GOT3 (cell line): ENCODE measurements at places on chromosomes 6 and 20.

- no peak for DNase-seq
Measured at GRCh38 chr6:157877573-157878438, 54.8 kb downstream of the SNX9 start.

- DNase-seq: peak; percentile 55
Measured at GRCh38 chr20:51563486-51564332, 21.2 kb upstream of the NFATC2 start.

GRCh38 chr6:33610779-33611732 lies 10.1 kb upstream of the ITPR3 start:
- DNase-seq: no peak

DNA sequence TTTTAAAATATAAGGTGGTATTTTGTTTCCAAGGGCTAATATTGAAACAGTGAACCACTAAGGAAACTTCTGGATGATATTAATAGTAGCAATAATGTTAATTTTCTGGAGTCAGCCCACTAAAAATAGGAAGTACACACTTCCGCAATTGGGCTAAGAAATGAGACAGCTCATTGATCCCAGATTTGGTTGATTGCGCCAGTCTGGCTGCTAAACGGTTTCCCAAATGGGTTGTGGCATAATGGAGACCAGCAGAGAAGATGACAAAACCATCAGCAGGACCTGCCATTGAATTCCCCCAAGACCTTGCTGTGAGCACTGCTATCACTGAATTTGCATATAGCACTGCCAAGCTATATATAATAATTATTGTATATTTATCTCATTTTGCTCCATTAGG lies 71.2 kb upstream of the SGK1 start:
- no peak for DNase-seq

DNA sequence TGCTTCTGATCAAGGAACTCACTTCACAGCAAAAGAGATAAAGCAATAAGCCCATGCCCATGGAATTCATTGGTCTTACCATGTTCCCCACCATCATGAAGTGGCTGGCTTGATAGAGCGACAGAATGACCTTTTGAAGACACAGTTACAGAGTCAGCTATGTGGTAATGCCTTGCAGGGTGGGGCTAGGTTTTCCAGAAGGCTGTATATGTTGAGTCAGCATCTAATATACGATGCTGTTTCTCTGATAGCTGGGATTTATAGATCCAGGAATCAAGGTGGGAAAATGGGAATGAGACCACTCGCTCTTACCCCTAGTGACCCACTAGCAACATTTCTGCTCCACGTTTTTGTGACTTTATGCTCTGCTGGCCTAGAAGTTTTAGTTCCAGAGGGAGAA lies 220.7 kb upstream of the RSPO3 start:
- DNase-seq: no peak

DNA sequence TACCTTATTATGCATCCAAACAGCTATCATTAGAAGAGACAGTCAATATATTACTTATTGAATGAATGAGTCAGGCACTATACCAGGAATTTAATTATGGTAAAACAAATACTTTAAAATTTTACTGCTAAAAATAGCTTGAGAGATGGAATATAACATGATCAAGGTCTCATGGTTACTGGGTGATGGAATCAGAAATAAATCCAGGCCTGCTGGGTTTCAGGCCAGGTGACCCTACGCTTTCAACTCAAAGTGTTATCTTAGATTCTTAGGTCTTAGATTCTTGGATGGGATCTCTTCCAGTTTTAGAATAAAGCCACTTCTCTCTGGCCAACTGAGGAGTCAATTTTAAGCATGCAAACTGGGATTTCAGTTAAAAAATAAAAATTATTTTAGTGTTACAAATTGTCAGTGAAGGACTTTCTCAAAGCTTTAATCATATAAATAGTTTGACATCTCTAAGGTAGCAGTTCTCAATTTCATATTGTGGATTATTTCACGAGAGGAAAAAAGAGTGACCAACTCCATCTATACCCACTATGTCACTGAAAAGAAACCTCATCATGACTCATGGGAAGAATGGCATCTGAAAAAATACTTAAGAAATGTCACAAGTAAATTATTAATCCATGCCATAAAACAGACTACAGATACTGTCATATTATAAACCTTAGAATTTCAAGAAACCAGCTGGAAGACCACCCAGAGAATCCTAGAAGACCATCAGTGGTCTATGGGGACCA lies 283.4 kb upstream of the RUNX2 start:
- DNase-seq: no peak

GRCh38 chr20:23161968-23162696 lies 76.0 kb upstream of the CD93 start:
- no peak for DNase-seq

DNA sequence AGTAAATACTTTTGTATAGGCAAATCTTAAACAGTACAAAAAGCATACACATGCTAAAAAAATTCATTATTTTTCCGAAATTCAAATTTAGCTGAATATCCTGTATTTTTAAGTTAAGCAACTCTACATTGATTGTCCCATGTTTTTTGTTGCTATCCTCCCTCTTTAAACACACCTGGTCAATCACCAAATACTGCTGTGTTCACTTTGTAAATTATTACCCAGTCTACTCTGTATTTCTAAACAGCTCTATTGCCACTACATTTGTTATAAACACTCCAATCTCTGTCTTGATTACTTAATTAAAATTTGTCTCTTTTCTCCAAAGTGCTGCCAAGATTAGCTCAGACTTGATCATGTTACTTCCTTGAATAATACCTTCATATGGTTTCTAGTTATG lies 466.5 kb upstream of the GJE1 start:
- DNase-seq: no peak

GRCh38 chr6:47865206-47865605 lies 83.4 kb downstream of the OPN5 start:
- no peak for DNase-seq

GRCh38 chr20:51812861-51813260 lies 10.5 kb upstream of the SALL4 start:
- no peak for DNase-seq

- no peak for DNase-seq
Measured at GRCh38 chr6:169935861-169936260, 184.4 kb downstream of the ERMARD start.

DNA sequence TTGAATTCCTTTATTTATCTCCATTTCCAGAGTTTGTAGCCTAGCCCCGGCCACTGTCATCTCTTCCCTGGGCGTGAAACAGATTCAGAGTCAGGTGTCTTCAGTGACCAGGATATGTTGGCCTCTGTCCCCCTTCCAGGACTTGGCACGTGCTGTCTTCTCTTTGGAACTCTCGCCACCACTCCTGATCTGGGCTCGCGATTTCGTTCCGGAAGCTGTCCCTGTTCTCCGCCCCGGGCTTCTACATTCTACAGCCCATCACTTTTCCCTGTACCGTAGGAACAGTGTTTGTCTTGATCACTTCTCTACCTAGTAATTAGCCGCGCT lies 739 bp downstream of the GSS start:
- no peak for DNase-seq

DNA sequence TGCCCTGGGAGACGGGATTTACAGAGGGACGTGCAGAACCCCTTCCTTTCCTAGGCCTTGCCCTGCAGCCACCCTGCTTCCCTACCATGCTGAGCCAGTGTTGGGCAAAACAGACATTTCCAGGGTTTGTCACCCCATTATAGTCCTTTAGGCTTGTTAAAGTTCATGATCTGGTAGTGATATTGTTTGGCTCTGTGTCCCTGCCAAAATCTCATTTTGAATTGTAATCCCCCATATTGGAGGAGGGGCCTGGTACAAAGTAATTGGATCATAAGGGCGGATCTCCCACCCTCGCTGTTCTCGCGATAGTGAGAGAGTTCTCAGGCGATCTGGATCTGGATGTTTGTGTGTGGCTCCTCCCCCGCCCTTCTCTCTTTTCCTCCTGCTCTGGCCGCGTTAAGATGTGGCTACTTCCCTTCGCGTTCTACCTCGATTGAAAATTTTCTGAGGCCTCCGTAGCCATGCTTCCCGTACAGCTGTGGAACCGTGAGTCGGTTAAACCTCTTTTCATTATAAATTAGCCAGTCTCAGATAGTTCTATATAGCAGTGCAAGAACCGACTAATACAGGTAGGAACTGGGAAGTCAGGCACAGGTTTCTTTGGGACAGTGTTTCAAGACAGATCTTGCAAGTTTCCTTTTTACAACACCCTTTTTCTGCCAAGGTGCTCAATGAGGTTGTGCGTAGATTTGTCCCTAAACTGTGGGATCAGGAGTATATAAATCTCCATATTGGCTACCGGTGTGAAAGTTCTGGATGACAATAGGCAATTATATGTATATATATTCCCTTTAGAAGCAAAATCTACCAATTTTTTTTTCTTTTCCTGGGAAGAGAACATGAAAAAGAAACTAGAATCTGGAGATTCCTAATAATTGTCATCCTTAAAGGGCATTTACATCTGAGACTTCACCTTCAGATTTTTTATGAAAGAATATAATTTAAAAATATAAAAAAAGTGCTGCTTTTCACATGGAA lies 152.1 kb downstream of the SAMD5 start:
- no peak for DNase-seq

GRCh38 chr6:23650676-23651075 lies 475.3 kb upstream of the NRSN1 start:
- DNase-seq: no peak

- no peak for DNase-seq
Measured at GRCh38 chr20:48293671-48294070, 508.4 kb upstream of the SULF2 start.

DNA sequence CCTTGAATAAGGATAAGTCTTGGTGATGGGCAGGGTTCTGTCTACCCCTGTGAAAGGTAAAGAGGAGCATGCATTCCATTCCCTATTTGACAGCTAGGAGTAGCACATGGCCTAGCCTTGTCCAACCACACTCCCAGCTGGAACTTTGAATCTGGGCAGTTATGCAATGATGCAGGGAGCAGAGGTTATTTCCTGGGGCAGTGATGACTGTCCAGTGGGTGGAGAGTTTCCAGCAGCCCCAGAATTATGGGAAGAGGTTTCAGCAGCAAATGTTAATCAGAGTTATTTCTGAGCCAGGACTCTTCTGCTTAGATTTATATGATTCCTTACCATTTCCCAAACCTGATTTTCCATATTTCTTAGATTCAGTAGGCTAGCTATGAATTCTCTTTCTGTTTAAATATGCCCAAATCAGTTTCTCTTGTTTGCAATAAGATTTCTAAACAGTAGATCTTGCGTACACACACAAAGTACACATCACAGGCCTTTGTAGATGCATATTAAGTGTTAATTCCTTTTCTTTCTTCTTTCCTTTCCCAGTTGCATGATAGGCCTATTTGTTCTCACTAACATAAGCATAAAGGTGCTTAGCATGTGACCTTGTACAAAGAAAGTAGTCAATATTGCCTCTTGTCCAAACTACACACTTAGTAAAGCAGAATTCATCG lies 17.3 kb upstream of the TXLNB start:
- DNase-seq: no peak

DNA sequence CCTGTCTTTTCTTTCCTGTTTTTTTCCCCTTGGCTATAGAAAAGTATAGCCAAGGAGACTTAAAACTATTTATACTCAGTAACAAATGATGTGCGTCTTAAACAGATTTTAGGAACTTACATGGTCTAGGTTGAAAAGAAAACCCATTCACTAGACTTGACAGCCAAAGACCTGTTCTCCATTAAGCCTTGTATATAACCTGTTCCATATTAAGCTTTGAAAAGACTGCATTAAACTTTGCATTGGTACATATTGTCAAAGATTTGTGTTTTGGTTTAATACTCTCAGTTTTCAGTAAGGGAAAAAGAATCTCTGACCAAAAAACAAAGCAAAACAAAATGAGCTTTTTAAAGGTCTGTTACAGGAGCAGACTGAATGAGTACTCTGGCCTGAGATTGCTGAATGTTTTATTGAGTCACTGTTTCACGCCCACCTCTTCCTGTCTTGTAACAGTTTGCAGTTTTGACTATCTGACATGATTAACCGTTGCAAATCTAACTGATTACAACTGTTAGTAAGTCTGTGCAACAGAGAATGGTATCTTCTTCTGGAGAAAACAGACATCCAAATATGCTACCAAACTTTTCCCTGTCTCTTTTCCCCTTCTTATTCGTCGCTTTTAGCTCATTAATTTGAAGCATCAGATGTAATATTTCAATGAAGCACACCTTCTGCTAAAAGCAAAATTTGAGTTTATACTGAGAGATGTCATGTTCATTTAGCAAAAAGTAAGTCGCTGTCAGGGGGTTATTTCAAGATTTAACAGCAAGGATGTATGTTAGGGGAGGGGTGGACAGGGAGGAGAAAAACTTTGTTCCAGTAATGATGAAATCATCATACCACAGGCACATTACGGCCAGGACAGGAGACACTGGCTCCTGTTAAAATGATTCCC lies 59.1 kb upstream of the SUPT3H start:
- no peak for DNase-seq

GRCh38 chr6:131627724-131628682 lies at the start of gene MED23:
MED23 (minus strand) TSS chr6:131628242; CDS start chr6:131628049, 193 bp downstream.
- DNase-seq: peak; percentile 91

- DNase-seq: no peak
Measured at GRCh38 chr6:35451354-35452182, 570 bp upstream of the FANCE start.

- DNase-seq: no peak
Measured at GRCh38 chr6:136927292-136927691, 5.2 kb downstream of the SLC35D3 start.

DNA sequence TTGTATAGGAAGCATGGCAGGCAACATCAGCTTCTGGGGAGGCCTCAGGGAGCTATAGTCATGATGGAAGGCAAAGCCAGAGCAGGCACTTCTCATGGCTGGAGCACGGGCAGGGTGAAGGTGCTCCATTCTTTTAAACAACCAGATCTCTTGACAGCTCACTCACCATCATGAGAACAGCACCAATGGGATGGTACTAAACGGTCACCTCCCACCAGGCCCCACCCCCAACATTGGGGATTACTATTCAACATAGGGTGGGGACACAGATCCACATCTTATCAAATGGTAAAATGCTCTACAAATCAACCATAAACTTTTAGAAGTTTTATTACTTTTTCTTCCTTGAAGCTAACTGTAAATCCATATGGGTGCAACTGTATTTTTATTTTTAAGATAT lies 61.5 kb downstream of the MAP3K4 start:
- DNase-seq: no peak

- DNase-seq: no peak
Measured at GRCh38 chr20:19275630-19276071, 63.2 kb downstream of the SLC24A3 start.

DNA sequence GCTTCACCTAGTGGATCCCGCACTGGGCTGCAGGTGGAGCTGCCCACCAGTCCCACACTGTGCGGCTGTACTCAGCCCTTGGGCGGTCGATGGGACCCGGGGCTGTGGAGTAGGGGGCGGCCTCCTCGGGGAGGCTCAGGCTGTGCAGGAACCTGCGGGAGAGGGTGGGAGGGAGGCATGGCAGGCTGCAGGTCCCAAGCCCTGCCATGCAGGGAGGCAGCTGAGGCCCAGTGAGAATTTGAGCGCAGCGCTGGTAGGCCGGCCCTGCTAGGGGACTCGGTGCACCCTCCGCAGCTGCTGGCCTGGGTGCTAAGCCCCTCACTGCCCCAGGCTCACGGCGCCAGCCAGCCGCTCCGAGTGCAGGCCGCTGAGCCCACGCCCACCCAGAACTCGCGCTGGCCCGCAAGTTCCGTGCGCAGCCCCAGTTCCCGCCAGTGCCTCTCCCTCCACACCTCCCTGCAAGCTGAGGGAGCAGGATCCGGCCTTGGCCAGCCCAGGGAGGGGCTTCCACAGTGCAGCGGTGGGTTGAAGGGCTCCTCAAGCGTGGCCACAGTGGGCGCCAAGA lies 1407.6 kb downstream of the EPHA7 start:
- no peak for DNase-seq

- no peak for DNase-seq
Measured at GRCh38 chr6:166489301-166490155, 97.0 kb downstream of the RAMACL start.
